Stimulated activated naive CD4-positive, alpha-beta T cell treated with Interleukin-2 at 50 U/mL for 16 hours (primary cell): ENCODE measurements at places on chromosomes 12 and 14.

DNA sequence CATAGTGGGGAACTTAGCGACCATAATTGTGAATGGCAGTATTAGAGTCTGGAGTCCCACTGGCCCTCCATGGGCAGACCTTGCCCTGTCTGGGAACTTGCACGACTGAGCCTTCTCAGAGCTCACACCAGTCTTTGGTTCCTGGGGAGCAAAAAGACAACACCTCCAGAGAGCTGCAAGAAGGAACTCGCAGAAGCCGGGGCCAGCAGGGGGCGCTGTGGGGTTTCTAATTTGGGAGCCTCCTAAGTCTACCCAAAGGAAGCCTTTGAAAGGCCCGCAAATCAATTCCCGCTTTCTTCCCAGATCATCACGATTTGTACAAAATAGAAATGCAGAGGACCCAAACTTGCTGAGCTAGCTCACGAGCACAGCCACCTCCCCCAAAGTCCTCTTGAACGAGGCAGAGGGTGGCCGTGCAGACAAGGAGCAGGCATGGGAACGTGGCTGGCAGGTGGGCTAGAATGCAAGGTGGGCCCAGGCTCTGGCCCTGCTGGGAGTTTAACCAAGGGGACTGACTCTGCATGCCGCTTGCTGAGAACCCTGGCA lies 46.3 kb upstream of the FBXO21 start:
- peak; percentile 47 for DNase-seq

GRCh38 chr12:93680006-93680405 lies 2.8 kb downstream of the CRADD start:
- DNase-seq, result no peak

DNA sequence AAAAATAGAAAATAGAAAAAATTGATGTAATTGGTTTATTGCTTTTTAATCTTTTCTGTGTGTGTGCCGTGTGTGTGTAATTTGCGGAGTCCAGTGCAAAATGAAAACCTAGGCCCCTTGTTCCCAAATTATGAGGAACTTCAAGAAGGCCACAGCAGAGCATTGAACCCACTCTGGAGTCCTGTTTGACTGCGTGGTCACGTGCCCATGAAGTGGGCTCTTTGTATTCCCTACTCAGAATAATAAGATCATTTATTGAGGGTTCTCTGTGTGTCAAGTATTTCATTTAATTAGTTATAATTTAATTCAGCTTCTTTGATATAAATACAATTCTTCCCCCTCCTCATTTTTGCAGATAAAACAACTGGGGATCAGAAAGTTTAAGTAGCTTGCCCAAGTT lies 12.3 kb upstream of the NINJ2 start:
- no peak for DNase-seq

GRCh38 chr12:24778486-24779304 lies 170.2 kb downstream of the BCAT1 start:
- DNase-seq, result no peak

- no peak for DNase-seq
Measured at GRCh38 chr12:100184549-100185145, 16.0 kb upstream of the ACTR6 start.

DNA sequence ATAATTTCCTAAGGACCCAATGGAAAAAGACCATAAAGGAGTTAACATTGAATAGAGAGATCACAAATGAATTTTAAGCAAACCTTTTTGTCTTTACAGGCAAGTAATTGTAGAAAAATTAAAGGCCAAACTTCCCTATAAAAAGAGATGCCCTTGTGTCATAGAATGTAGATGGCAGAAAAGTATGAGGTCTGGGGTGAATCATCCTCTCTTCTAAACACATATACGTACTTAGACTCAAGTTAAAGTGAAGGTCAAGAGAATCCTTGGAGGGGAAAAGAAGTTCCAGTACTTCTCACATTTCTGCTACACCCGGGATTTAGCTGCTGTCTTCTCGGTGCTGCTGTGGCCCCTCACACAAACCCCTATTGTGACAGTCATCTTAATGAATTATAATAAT lies 116.2 kb upstream of the ARID2 start:
- DNase-seq, result no peak
